ENCODE measurements at places on chromosomes 2 and 18. TPM values are rescaled to one million over a fixed set of nuclear protein-coding genes. Genes with fewer than 3 reads are reported as not detected.

PDE1A gene
- total RNA-seq, result 14.0 TPM

RUFY4 gene
- total RNA-seq, result not detected

CDKL4 gene
- total RNA-seq, result 1.5 TPM

GCG gene
- not detected for total RNA-seq

PAIP2B gene
- 2.0 TPM for total RNA-seq

NCKAP5 gene
- 0.09 TPM for total RNA-seq

CMPK2 gene
- total RNA-seq, result 0.26 TPM

CFAP221 gene
- not detected for total RNA-seq

MCFD2 gene
- total RNA-seq, result 246 TPM

SERPINB13 gene
- total RNA-seq, result not detected

KCNK3 gene
- total RNA-seq, result under 0.01 TPM

FAHD2A gene
- total RNA-seq, result 24.7 TPM

PCBP1 gene
- total RNA-seq, result 40.6 TPM

CNRIP1 gene
- total RNA-seq, result 38.8 TPM

L3MBTL4 gene
- total RNA-seq, result 8.8 TPM
